ENCODE measurements at places on chromosomes 5 and 9.
A peak's percentile ranks its signal among the peaks of the same experiment; 100 is the strongest.

GRCh38 chr9:131140550-131140949, 15.2 kb downstream of the NUP214 start:
- DNase-seq = no peak

- no peak for DNase-seq
These were observed 48.7 kb downstream of the PIK3R1 start for GRCh38 chr5:68264024-68264956.

GRCh38 chr9:21552244-21553170, 70.4 kb upstream of the IFNE start:
- no peak for DNase-seq

DNA sequence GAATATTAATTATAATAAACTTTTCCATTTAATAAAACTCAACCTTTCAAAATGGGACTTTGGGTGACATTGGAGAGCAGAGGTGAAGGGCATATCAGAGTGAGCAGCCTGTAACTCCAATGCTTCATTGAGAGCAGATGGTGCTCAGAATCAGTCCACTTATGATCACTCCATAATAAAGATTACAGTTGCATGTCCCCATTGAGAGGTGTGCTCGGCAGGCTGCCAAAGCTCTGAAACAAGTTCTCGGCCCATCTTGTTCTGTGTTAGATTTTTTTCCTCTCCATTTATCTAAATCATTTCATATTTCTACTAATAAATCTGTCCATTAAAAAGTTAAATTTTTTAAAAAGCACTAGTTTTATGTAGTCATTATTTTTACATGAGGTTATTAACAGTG, 1786.4 kb upstream of the WWC1 start:
- DNase-seq = peak; percentile 21

DNA sequence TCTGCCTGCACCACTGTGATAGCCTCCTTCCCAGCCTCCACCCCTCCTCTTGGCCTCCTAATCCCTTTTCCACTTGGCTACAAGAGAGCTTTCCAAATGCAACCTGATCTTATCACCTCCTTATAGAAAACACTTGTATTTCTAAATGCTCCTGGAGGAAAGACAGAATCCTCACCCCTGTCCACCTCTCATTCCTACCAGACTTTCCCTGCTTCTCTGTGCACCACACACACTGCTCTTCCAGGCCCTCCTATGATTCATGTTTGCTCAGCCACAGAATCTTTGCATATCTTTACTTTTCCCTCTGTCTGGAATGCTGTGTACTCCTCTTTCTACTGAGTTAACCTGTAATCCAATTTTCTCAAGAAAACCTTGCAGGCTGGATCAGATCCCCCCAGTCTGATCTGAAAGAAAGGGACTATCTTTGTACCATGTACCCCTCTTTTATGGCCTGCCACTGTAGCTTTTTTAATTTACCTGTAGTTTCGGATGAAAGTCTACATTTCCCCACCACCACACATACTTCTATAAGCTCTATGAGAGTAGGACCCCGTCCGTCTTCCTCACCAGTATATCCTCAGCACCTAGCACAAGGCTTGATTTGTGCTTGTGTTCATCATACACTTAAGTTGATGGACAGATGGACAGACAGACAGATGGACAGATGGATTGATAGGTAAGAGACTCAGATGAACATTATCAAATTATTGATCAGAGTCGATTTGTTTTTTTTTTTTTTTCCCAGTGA, 95.3 kb downstream of the GALNT10 start:
- no peak for DNase-seq

DNA sequence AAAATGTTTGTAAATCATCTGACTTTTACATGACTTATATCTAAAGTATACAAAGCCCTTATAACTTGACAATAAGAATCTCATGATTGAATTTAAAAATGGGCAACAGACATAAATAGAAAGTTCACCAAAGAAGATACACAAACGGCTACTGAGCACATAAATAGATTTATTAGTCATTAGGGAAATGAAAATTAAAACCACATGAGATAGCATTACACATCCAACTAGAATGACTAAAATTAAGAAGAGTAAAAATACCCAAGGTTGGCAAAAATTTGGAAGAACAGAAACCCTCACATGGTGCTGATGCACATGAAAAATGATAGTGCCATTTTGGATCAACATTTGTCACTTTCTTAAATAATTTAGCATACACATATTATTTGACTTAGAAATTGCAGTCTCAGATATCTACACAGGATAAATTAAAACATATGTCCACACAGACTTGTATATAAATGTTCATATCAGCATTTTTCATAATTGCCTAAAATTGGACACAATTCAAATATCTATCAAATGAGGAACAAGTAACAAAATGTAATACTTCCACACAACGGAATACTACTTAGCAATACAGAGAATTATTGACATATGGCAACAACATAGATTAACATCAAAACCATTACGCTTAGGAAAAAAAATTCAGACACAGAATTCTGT, 359.1 kb upstream of the DAB2 start:
- no peak for DNase-seq

GRCh38 chr5:164869325-164869724, 1363.9 kb downstream of the MAT2B start:
- DNase-seq = no peak

DNA sequence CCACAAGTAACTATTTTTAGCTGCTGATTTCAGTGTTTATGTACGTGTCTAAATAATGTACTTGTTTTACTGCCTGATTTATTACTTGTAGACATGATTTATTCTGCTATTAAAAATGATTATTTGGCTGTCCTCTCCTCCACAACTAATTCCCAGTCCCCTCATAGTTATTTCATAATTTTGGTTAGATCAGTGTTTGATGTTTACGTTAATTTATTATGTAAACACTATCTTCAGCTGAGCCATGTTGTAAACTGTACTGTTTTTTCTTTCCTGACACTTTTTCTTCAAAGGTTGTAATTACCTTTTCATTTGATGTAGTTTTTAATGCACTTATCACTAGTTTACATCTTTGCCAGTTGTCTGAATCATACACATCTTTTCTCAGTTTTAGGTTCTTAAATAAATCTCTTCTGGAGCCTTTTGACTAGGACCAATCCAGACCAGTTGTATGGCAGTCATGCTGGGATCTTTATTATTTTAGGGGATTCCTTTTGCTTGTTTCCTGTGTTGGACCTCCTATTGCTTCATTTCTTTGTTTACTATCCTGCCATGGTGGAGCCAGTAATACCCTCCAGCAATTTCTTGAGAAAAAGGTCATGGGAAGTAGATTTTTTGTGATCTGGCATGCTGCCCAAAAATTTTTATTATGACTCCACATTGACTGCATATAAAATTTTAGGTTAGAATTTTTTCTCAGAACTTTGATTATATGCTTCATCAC, 16.1 kb downstream of the AP3S1 start:
- no peak for DNase-seq

DNA sequence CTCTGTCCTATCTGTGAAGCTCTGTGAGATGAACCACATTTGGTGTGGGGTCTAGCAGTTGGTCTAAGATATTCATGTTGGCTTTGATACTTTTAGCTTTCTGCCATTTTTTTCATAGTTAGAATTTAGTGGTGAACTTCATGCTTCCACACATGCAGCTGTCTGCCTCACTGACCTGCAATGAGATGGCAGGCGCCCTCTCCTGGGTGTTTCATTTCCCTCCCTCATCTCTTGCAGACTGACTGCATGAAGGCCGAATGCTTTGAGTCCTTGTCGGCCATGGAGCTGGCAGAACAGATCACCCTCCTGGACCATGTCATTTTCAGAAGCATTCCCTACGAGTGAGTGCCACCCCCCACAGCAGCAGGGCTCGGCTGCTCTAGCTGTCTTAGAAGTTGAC, 26.1 kb upstream of the CKMT2 start:
- DNase-seq = no peak

GRCh38 chr9:135660407-135660806, 2.7 kb upstream of the LCN9 start:
- no peak for DNase-seq

- no peak for DNase-seq
These were observed 739.1 kb upstream of the WWC1 start for GRCh38 chr5:167552356-167552755.

- DNase-seq = no peak
These were observed 242.6 kb downstream of the RAB3C start for GRCh38 chr5:58825441-58825840.

- DNase-seq = no peak
These were observed 24.2 kb downstream of the DAPK1 start for GRCh38 chr9:87521834-87522233.

DNA sequence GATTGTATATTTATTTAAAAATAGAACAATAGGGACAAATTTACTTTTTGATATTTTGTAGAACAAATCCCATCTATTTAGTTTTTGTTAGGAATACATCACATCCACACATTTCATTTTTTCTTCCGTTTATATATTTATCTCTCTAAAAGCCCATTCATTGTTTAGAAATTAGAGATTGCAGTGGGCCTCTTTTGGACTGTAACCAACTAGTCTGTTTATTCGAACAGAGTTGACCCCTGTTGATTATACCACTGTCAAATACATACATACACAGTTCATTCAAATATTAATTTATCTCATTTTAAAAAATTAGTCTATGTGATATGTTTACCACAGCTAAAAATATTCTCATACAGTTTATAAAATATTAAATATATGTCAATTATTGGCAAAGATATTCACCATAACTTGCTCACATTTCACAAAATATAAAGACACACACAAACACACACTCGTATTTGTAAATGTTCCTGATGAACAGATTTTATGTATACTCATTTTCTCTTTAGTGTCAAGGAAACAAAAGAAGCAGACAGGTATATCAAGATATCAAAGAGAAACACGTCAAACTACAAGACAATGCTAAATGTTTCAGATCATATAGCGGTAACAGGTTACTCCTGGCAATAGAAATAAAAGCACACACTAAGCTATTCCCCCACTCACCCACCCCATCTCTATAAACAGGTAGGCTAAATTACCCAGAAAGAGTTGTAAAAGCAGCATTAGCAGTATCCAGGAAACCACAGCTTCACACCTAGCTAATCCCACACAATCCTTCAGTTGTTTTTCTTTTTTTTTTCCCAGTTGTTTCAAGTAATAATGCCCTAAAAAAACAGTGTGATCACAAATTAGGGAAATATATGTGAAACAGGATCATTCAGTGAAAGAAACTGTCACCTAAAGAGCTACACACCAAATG, 283.9 kb downstream of the ADAMTS6 start:
- no peak for DNase-seq

DNA sequence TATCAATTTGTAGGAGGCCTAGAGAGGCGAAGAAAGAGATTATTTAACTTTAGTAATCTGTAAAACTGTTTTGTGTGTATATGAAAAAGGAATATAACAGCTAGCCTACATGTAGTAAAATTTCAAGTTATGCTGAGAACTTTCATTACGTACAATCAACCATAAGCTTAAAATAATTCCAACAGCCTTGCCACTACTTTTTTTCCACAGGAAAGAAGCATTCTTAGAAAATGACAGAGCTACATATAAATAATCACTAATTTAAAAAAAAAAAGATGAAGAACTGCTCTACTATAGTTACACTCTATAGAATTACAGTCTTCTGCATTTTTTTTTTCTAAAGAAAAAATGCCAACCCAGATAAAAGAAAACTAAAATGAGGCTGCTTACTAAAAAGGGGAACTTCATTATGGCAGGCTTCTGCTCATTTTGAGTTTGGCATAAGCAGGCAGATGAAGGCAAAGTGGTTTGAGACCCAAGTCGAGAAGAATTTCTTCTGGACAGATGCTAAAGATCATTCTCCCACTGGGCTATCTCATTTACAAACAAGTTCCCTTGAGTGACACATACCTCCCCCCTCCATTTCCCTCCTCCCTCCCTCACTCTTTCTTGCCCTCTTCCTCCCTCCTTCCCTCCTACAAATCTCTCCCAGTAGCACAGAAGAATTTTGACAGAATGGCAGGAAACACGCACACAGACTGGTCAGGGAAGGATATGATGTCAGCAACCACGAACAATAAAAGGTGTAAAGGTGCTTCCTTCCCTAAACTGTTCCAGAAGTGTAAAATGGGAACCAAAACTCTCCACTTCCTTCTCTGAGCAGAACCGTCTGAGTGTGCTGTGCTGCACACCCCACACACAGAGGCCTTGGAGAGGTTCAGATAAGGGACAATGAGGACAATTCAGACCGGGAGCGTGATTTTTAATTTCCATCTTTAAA, 56.1 kb downstream of the MEF2C start:
- DNase-seq = no peak

DNA sequence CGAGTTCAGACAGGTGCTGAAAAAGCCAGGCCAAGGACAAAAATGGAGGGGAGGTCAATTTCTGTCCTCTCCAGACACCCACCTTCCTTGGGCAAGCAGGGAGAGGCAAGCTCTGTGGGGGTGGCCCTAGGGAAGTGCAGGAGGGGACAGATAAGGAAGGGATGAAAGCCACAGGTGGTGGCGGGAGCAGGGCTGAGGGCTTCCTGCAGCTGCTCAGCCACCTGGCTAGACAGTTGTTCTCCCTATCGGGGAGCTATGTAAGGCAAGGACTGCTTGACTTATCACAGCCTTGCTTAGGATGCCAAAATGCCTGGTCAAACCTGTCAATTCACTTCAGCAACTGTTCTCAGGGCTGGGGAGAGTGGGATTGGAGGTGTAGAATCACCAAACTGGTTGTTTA, 266.1 kb downstream of the ZSWIM6 start:
- DNase-seq = no peak

DNA sequence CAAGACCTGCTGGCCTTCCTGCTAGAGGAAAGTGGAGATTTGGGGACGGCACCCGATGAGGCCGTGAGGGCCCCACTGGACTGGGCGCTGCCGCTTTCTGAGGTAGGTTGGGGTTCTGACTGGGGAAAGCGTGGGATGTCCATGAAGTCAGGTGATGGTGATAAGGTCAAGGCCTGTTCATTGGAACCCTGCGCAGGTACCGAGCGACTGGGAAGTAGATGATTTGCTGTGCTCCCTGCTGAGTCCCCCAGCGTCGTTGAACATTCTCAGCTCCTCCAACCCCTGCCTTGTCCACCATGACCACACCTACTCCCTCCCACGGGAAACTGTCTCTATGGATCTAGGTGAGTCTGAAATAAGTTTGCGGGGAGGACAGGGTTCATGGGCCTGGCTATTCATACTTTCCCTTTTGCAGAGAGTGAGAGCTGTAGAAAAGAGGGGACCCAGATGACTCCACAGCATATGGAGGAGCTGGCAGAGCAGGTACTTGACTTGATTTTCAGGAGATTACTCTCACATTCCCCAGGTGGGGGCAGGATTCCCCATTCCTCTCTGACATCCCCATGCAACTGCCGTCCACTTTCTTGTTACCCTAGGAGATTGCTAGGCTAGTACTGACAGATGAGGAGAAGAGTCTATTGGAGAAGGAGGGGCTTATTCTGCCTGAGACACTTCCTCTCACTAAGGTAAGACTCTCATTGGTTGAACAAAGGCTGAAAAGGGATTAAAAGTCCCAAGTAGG, 505 bp downstream of the CREB3 start:
- DNase-seq = peak; percentile 41

GRCh38 chr5:17235731-17236330, 18.4 kb downstream of the BASP1 start:
- no peak for DNase-seq

DNA sequence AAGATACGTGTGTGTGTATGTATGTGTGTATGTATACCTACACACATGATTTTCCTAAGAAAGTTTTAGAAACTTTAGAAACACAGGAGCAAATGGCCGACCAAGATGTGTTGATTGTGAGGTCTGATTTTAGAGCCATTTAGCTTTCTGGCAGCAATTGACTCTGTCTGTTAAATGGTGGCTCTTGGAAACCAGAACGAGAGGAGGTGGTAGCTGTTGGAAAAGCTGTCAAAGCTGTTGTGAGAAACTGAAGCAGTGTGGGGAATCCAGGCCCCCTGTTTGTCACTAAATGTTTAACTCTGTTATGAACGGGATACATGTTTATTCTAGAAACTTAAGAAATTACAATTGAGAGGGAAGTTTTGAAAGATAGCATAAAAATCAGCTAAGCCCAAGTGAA, 91.4 kb downstream of the GOLPH3 start:
- DNase-seq = no peak

All from DMS79 (cell line).